ENCODE measurements at places on chromosomes 12 and 14. TPM values are rescaled to one million over a fixed set of nuclear protein-coding genes. Genes with fewer than 3 reads are reported as not detected.

The PLEKHG7 gene
- total RNA-seq: not detected

The RND1 gene
- total RNA-seq: 0.62 TPM

The PLCZ1 gene
- 0.06 TPM for total RNA-seq

The APPL2 gene
- 23.6 TPM for total RNA-seq

The PPM1H gene
- 1.7 TPM for total RNA-seq

The CLEC1A gene
- 0.37 TPM for total RNA-seq

The ASCL1 gene
- total RNA-seq: not detected

The SAMD15 gene
- total RNA-seq: 2.8 TPM

The CHPT1 gene
- total RNA-seq: 27.8 TPM

The DTX1 gene
- total RNA-seq: not detected

The CPNE6 gene
- total RNA-seq: not detected

The MAP3K9 gene
- under 0.01 TPM for total RNA-seq

The PTPRQ gene
- 0.06 TPM for total RNA-seq

The CLEC2A gene
- total RNA-seq: not detected

The ANO4 gene
- not detected for total RNA-seq

The ACOT2 gene
- total RNA-seq: 29.3 TPM

The ZFYVE21 gene
- 60.4 TPM for total RNA-seq

The NXPH4 gene
- 1.2 TPM for total RNA-seq

The BDKRB2 gene
- total RNA-seq: 0.75 TPM

The RNASE2 gene
- not detected for total RNA-seq

The A2M gene
- 6.7 TPM for total RNA-seq

The HCFC2 gene
- 29.3 TPM for total RNA-seq

Measured in aortic smooth muscle cell (primary cell).